IMR-90 (cell line): ENCODE measurements at places on chromosomes 4 and X. TPM values are rescaled to one million over a fixed set of nuclear protein-coding genes. Genes with fewer than 3 reads are reported as not detected.

- H3K27ac ChIP-seq: no peak overlapping the region
- no peak overlapping the region for H3K4me3 ChIP-seq
- no peaks in the 10 kb centered on the region for H3K27me3 ChIP-seq
- no peak for DNase-seq
- H3K36me3 ChIP-seq: no peaks in the 10 kb centered on the region
These were observed 64.2 kb upstream of the ALG13 start for GRCh38 chrX:111616786-111617185.

The RAB39B gene
- total RNA-seq: 0.54 and 0.56 TPM in 2 replicates

DNA sequence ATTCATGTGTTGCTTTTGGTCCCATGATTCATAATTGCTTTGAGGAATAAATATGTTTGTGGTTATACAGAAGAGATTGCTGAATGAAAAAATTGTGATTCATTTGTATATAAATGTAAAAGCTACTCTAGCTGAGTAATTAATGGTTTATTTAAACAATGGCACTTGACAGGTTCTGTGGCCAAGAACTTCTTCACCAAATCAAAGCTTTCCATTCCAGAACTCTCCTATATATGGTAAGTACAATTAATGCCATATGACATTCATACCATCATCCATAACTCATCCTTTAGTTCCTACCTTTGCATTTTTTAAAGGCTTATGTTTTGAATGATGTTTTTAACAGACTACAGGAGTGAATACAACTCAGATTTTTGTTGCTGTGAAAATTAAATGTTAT, 105.8 kb downstream of the REPS2 start:
- H3K36me3 ChIP-seq: no peaks in the 10 kb centered on the region
- no peak overlapping the region for H3K27ac ChIP-seq
- no peak overlapping the region for H3K4me3 ChIP-seq
- H3K27me3 ChIP-seq: peaks cover 9% of the 10 kb centered on the region
- no peak for DNase-seq

GRCh38 chrX:154317391-154317995, 21.9 kb downstream of the TKTL1 start:
- H3K4me3 ChIP-seq: no peak overlapping the region
- no peaks in the 10 kb centered on the region for H3K36me3 ChIP-seq
- H3K27me3 ChIP-seq: peaks cover 24% of the 10 kb centered on the region
